Central memory CD4-positive, alpha-beta T cell (primary cell): ENCODE measurements at places on chromosomes 7 and 10.

- no peak for DNase-seq
Observed at GRCh38 chr10:104441329-104442000, 87.8 kb downstream of the CFAP58 start.

GRCh38 chr10:113566888-113567287 lies 14.0 kb downstream of the HABP2 start:
- DNase-seq, result no peak

GRCh38 chr10:61179771-61180170 lies 235.8 kb upstream of the RHOBTB1 start:
- no peak for DNase-seq

DNA sequence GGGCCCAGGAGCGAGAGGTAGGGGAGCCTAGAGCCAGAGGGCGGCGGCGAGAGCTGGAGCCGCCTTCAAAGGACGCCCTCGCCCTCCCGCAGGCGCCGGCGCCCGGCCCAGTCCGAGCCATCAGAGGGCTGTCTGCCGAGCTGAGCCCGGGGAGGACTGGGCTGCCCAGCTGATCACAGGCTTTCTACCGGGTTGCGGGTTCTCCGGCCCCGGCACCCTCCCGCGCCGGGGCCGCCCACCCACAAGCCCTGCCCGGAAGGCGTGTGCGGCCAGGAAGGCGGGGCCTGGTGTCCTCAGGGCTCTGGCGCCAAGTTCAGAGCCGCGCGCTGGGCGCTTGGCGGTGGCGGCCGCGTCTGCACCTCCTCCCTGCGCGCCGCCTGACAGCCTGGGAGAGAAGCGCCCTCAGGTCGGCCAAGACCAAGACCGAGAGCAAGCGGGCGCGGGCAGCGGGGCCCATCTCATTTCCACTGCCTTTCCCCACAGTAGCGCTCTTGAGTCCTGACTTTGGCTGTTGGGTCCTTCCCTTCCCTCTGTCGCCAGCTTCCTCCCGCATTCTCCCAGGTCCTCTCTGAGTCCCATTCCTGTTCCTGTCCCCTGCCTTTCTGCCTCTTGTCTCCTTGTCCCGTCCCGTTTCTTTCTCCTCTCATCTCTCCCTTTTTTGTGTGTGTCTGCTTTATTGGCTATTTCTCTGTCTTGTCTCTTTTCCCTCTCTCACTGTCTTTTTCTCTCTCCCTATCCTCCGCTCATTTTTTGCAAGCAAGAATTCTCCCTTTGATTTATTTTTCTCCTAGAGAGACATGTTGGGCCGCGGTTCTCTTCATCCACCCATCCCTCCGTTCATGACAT lies 60.6 kb upstream of the MSMB start:
- DNase-seq, result peak; percentile 48

DNA sequence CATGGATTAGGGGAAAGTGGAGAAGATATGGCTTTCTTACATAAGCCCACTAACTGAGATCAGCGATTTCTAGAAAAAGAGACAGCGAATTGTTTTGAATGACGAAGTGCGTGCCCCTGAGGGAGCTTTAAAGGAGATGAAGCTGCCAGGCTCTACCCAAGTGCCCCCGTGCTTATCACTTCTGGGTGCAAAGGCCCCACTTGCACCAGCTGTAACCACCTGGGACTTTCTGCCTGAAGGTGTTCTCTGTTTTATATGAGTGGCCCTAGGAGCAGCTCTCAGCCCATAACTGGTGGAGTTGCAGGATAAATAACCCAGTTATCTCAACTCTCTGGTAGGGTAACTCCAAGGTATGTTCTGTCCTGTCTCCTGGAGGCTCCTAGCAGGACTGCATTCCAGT lies 20.4 kb upstream of the CARD11 start:
- no peak for DNase-seq
